Activated CD4-positive, alpha-beta memory T cell treated with anti-CD3 and anti-CD28 coated beads, Interleukin-2, amount 10 ng/mL, durations not matched to agents 7 days and 5 days (primary cell): ENCODE measurements at places on chromosomes 4 and X.

DNA sequence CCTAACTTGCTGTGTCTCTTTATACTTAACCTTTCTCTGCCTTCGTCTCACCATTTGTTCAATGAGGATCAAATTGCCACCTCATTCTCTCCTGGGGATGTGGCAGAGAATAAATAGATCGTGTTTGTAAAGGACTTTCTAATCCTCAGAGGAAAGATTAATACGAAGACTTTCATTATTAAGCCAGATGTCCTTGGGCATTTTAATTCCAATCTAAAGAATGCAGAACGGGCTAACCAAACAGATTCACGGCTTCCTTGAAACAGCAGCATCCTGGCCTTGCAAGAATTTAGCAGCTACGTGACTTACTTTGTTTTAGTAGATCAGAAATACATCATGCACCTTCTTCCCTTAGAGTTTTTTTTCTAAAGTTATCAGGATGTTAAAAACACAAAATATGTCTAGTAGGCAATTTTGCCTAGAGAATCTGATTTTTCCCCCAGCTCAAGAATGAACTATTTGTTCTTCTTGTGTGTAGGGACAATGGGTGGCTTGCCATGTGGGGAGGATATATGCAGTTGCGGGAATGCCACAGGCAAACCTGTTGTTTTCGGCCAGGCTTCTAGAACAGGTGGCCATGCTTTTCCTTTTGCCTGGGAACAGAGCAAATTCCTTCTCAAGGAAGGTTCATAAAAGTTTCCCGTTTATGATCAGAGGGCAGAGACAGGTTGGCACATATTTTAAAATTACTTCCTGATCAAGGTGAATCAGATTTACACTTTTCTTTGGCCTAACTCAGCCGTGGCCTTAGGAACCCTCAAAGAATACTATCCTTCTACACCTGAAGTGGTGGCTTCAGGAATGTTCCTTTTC, 3.0 kb downstream of the MID1 start:
- no peak for DNase-seq

DNA sequence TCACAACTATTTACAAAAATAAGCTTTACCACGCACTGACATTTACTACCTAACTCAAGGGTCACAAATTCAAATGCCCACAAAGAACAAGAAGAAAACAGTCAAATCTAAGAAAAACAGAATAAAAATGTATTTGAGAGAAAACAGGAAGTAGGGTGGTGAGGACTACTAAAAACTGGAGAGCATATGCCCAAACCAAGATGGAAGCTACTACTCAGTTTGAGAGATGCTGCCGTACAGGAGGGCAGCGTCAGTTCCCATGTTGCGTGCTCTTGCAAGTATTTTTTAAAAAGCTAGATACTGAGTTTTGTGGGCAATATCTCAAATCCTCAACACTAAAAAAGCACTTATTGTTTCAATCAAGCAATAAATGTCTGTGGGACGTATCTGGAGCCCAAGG, 16.2 kb downstream of the HNRNPD start:
- DNase-seq, result no peak

GRCh38 chr4:107035819-107036583, at the start of gene DKK2:
Gene DKK2 (minus strand): TSS chr4:107036313. CDS start chr4:107035591, 722 bp downstream.
- DNase-seq, result peak; percentile 20

GRCh38 chrX:56564164-56564885, 898 bp downstream of the UBQLN2 start:
- peak; percentile 25 for DNase-seq

- DNase-seq, result no peak
These were observed 754 bp upstream of the KLF3 start for GRCh38 chr4:38663090-38663800.

GRCh38 chr4:185202984-185203485, 765 bp downstream of the CFAP97 start:
- peak; percentile 25 for DNase-seq

DNA sequence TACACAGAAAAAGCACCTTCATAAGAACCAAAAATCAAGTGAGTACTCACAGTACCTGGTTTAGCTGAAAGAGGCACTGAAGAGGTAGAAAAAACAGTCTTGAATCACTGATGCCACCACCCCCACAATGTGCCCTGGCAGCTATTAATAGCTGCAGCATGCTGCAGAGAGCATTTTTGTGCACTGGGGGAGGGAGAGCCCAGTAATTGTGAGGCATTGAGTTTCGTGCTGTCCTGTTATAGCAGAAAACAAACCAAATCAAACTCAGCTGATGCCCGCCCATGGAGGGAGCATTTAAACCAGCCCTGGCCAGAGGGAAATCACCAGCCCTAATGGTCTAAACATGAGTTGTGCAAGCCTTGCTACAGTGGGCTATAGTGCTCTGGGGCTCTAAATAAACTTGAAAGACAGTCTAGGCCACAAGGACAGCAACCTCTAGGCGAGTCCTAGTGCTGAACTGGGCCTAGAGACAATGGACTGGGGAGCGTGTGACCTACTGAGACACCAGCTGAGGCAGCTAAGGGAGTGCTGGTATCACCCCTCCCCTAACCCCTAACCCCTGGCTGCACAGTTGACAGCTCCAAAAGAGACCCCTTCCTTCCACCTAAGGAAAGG, 106.3 kb upstream of the TMLHE start:
- DNase-seq, result no peak

- DNase-seq, result no peak
These were observed 266.6 kb downstream of the NKX6-1 start for GRCh38 chr4:84232309-84233095.

- DNase-seq, result no peak
These were observed 608.4 kb upstream of the PITX2 start for GRCh38 chr4:111231281-111231680.

DNA sequence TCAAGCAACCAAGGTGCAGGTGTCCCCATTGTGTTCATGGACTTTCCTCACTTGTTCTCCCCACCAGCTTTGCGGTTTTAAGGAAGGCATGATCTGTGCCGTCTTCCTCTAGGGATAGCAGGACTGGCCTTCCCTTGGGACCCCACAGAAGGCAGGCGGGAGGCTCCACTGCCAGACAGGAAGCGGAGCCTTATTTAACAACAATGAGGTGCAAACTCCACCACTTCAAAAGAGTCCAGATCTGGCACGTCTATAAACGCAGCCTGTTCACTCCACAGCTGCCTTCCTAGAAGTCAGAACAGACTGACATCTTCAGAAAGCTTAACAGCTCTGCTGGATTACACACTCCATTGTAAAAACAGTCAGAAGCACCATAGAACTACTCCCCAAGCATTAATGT, 1.7 kb upstream of the GPR143 start:
- DNase-seq, result no peak

GRCh38 chrX:6184900-6185515, 43.7 kb downstream of the NLGN4X start:
- no peak for DNase-seq

GRCh38 chr4:169540774-169541173, 71.6 kb downstream of the NEK1 start:
- no peak for DNase-seq

DNA sequence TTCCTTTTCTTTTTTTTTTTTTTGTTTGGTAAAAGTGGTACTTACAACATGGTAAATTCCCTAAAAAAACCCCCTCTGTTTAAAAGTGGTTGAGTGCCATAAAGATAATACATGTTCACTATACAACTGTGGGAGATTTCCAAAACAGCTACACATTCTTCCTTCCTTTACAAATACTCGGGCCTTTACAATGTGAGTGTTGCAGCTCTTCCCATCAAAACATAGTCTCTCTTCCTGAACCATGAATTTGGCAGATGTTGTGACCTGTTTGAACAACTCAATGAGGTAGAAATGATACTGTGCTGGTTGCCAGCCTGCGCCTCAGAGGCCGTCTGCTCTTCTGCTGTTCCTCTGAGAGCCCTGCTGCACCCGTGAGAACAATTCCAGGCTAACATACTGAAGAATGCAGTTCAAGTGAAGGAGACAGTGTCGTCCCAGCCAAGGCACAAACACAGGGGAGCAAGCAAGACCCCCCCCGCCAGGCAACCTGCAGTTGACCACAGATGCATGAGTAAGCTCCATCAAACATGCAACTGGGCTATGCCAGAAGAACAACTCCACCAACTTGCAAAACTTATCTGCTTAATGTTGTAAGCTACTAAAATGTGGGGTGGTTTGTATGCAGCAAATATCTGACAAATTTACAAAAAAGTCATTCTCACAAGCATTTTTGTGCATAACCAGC, 645.0 kb downstream of the PCDH7 start:
- no peak for DNase-seq

DNA sequence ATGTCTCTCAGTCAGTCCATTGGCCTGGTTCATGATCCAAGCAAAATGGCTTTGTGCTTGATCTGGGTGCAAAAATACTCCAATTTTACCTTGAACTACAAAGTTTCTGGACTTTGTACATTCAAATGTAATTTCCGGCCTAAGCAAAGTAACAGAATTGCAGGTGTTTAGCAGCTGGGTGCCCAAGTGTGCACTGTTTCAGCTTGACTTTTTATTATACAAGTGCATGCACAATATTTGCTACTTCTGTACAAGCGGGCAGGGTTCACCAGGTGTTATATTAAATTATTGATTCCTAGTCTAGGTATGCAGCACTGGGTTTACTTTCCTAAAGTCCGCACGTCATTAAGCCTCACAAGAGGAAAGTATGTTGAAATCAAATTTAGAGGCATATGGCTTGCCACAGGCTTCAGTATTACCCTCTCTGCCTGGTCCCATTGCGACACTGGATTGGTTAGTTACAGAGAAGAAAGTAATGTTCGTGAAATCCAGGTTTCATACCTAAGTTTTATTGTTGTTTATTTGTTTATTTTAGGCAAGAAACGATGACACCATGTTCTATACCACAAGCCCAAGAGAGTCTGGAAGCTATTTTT, 376.9 kb upstream of the CTSO start:
- DNase-seq, result no peak

DNA sequence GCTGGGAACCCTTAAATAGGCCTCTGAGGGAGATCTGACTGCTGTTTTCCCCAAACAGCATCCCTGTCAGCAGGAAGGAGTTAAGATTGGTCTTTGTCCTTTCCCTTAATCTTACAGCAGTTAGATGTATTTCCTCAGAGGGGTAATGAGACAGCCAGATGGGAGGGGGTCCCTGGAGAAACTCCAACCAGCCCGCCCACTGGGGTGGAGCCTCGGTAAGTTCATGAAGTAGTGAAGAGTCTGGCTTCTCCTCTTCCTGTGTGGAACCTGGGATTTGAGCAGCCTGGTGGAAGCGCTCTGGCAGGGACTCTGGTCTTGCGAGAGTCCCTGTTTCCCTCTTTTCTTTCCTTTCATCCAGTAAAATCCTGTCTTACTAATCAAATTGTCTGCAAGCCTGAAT, 330.0 kb downstream of the TLL1 start:
- no peak for DNase-seq

DNA sequence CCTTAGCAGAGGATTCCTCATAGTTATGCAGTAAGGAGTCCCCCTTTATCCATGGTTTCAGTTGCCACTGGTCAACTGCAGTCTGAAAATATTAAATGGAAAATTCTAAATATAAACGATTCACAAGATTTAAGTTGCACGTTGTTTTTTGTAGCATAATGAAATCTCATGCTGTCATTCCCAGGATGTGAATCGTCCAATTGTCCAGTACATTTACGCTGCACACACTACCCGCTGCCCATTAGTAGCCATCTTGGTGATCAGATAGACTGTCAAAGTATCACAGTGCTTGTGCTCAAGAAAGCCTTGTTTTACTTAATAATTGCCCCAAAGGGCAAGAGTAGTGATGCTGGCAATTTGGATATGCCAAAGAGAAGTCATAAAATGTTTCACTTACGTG, 434.8 kb downstream of the MAPK10 start:
- DNase-seq, result no peak

DNA sequence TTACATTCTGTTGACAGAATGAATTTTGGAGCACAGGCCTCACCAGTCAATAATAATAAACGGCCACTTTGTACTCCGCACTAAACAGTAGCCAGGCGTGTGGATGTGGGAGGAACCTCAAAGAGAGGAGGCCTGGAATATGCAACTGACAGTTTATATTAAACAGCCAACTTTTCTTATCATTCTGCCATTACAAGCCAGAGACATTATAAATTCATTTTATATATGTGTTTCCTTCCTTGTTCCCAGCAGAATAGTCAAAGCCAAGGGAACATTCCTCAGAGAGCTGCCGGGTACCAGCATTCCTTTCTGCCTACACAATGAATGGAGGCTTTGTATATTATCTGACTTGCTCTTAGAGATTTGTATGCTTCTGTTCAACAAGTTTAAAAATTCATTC, 436.5 kb upstream of the FTHL17 start:
- no peak for DNase-seq

DNA sequence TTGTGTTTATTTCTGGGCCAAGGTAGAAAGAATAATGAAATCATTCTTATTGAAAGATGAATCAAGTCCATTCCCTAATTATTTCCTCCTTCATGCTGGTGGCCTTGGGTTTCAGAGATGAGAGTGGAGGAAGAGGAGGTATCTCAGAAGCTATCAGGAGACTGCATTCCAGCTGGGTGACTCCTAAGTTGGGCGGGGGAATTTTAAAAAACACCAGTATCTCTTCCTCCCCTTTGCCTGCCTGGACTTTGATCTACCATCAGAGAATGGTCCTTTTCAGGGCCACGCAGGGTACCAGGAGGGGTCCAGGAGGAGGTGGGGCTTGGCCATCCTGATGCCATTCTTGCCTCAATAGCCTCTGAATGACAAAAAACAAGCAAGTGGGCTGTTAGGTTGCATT, 104.4 kb downstream of the ASMT start:
- DNase-seq, result no peak

- no peak for DNase-seq
These were observed 31.3 kb downstream of the TLR10 start for GRCh38 chr4:38751341-38752010.

DNA sequence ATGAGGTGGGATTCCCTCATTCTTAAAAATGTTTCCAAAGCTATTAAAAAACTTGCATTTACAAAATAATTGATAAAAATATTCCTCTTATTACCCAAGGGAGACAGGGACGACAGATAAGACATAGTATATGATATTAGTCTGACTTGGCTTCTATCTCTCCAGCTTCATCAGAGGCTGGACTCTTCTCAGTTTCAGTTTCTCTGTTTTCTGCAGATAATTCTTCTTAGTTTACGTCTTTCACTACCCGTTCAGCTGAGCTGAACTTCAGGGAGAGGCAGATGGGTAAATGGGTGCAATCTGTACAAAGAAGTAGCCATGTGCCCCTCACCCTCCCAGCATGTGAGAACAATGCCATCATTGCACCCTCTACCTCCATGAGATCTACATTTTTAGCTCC, 214.0 kb upstream of the SLIT2 start:
- DNase-seq, result no peak

GRCh38 chr4:169210504-169211118, 60.1 kb downstream of the SH3RF1 start:
- no peak for DNase-seq

GRCh38 chrX:57822818-57823217, 87.4 kb downstream of the ZXDA start:
- DNase-seq, result no peak

- DNase-seq, result peak; percentile 38
These were observed 61.9 kb downstream of the ARHGAP10 start for GRCh38 chr4:147793569-147794313.

GRCh38 chr4:138039010-138039409, 203.1 kb downstream of the SLC7A11 start:
- DNase-seq, result no peak

GRCh38 chrX:29690061-29690460, 525.3 kb upstream of the MAGEB2 start:
- no peak for DNase-seq

- no peak for DNase-seq
These were observed 9.4 kb downstream of the NAT8L start for GRCh38 chr4:2068566-2068965.
